Epithelial cell of esophagus (primary cell): ENCODE measurements at places on chromosomes 16 and 17.

- DNase-seq, result no peak
Observed at GRCh38 chr16:73326770-73327470, 279.0 kb upstream of the ZFHX3 start.

- no peak for DNase-seq
Observed at GRCh38 chr16:50565428-50565827, 17.2 kb downstream of the NKD1 start.

DNA sequence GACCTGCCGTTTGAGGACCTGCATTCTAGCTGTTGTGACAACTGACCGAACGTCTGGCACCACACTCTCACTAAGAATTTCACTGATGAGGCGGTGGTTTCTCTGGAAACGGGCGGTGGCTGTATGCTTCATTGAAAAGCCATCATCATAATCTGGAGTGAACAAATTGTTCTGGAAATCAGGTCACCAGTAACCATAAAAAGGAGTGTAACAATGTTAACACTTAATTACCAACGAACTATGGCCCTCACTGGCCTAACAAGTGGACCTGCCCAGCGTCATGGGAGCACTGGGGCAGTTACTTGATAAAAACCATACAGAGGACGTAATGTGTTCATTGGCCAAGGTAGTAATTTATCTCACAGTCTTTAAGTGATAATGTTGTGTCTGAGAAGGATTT, 15.4 kb downstream of the SMARCE1 start:
- no peak for DNase-seq

DNA sequence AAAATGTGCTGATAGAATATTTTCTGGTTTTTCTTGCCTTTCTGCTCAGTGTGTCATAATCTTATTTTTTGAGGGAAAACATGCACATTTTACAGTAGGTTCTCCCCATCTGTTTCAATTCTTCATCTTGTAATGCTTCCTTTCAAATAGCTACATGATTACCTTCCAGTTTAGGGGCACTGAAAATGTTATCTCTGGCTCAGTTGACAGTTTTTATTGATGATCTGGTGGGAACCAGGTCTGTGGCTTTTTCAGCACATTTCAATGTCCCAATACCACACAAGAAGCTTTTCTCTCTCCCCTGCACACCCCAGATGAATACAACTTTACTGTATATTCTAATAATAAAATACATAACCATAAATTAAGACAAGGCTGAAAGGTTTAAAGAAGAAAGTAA, 36.5 kb downstream of the FTO start:
- no peak for DNase-seq

DNA sequence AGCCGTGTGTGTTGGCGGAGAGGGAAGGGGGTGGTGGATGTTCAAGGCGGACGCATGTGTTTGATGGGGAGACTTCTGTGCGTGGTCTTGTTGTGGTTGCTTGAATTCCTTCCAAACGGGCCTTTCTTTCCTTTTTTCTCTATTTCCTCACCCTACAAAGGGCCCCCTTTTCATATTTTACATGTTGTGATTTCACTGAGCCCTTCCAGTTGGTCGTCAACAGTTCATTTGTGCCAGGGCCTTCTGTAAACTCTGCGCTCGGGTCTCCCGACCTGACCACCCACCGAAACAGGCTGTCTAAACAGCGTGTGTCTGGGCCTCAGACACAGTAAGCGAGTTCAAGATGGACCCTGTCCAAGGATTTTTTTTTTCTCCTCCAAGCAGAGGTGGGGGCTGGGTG, 228.4 kb downstream of the IRF8 start:
- DNase-seq, result no peak
